Panc1 (cell line): ENCODE measurements at places on chromosomes 4 and X.

DNA sequence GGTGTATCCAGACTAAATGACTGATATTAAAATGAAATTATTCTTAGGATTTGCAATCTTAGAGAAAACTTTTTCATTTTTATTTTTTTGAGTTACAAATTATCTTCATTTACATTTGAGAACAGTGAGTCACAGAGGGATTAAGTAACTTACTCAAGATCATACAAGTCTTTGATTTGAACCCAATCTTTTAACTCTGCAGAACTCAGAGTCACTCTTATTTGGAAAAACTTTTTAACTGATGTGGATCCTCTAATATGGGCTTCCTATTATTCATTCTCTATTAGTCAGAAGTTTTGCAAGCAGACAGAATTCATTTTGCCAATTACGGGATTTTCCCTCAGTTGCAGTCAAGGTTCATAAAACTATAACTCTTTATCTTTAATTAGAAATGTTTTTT is 20.1 kb downstream of the HPRT1 start:
- DNase-seq = no peak

DNA sequence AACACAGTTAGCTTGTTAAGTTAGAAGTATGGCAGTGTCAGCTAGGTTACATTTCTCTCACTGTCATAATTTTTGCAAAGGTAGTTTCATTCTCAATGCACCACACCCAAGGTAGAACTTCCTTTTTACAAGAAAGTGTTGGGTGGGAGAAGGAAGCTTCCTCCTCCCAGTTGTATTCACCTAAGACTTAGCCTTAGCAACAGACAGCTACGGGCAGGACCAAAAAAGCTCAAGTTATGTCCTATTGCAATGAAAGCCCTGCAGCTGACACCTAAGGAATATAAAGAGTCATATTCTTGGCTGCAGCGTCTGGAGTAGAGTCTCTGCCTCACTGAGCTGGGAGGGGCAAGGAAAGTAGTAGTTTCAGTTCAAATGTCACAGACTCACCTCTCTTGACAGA is 25.1 kb upstream of the PRDM8 start:
- no peak for DNase-seq

- peak; percentile 32 for DNase-seq
Observed at GRCh38 chrX:1246816-1247215, 21.8 kb upstream of the CSF2RA start.

DNA sequence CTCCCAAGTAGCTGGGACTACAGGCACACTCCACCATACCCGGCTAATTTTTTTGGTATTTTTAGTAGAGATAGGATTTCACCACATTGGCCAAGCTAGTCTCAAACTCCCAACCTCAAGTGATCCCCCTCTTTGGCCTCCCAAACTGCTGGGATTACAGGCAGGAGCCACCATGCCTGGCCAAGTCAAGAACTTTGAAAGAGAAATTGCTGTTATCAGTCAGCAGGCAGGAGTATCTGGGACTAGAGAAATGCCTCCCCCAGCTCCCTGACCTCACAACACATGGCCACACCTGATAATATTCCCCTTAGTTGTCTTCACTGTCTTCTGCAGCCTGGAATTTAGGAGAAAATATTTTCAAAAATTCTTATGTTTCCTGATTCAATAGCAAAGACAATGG is 7.4 kb downstream of the TXK start:
- DNase-seq = no peak

- DNase-seq = no peak
Observed at GRCh38 chr4:13888112-13888511, 260.6 kb upstream of the BOD1L1 start.

DNA sequence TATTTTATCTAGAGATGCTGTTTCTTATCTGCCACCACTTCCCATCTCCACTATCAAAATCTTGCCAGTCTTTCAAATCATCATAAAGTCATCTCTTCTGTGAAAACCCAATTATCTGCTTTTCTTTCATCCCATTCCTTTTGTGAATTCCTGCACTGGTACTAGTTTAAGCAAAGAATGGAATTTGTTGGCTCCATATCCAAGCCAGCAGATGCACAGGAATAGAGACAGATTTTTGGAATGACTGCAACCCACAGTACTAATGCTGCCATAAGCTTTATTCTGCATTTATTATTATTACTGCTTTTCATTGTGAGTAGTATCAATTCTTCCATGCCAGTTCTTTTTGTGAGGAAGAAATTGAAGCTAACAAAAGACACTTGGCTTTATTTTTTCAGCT is 616.7 kb downstream of the RAPGEF2 start:
- DNase-seq = no peak

DNA sequence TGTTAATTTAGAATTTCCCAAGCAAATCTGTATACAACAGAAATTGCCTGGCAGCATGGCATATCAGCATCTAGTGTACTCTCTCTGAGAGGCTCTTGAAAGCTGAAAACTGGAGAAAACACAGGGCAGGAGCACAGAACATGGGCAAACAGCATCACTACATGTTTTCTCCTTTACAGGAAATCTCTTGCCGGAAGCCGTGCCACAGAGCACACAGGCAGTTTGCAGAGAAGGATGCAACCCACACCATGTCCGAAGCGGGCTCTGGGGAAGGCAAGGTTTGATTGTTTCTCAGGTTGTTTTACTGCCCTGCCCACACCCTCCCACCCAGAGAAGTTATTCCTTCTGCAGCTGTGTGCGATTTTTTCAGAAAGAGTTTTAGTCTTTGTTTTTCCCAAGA is 41.1 kb upstream of the FAM9C start:
- DNase-seq = no peak

DNA sequence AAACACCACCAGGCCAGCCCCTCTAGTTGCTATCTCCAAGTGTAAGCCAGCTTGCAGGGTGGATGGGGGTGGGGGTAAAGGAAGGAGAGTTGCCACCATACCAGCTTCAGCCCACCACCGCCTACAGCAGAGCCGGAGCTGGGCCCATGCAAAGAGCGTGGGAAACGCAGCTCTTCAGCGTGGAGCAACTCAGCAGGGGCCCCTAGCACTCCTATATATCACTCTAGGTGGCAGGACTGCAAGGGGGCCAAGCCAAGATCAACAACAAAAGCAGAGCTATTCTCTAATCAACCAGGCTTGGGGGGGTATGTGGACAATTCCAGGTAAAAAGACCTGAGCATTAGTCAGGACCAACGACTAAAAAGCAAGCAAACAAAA is 35.5 kb upstream of the IQSEC2 start:
- no peak for DNase-seq

GRCh38 chr4:146567396-146567795 is 45.7 kb upstream of the SLC10A7 start:
- DNase-seq = no peak

DNA sequence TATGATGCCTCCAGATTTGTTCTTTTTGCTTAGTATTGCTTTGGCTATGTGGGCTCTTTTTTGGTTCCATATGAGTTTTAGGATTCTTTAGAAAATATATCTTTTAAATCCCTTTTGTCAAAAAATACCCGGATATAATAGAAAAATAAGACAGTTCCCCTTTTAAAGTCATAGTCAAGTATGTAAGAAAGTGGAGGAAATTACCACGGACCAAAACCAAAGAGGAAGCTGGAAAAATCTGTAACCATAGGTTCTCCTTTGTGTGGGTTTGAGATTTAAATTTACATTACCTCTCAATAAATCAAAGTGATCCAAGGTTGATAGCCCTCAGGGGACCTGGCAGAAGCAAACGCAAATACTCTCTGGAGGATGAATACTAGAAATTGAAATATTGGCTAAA is 58.3 kb upstream of the PACRGL start:
- no peak for DNase-seq

DNA sequence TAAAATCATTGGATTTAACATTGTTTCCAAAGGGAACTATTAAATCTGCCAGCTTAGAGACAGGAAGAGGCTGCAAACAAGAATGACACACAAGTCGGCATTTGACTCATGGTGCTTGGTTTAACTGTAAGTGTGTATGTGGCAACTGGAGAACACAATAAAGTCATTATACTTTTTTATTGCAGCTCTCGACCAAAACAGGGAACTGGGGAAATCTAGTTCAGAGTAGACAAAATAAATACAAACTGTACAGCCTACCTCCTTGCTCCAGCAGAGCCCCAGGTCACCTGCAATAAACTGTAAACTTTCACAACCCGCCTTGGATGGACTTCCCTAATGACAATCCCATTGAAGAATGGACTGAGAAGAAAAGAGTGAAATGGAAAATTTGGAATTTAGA is 24.0 kb downstream of the NPY5R start:
- no peak for DNase-seq

- no peak for DNase-seq
Observed at GRCh38 chrX:110320381-110320987, 2.6 kb upstream of the AMMECR1 start.
